ENCODE measurements at places on chromosomes 7 and 10.

DNA sequence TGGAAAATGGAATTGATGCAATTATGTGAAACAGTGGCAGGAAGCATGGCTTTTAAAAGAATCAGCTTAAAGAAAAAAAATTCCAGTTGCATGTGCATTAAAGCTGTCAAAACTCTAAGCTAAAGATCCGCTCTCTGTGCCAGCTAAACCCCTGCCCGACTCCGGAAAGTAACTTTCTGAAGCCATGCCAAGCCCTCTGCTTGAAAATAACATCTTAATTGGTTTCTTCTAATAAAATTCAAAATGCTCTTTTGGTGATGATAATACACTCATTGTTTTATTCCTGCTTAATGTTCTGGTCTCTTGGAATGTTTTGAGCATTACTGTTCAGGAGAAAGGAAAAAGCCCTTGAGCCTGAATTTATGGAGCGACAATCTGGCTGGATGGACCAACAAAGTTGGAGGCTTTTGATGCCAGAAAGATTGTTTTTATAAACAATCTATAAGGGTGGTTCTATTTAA is 11.7 kb downstream of the SEMA3C start:
- DNase-seq, result no peak

DNA sequence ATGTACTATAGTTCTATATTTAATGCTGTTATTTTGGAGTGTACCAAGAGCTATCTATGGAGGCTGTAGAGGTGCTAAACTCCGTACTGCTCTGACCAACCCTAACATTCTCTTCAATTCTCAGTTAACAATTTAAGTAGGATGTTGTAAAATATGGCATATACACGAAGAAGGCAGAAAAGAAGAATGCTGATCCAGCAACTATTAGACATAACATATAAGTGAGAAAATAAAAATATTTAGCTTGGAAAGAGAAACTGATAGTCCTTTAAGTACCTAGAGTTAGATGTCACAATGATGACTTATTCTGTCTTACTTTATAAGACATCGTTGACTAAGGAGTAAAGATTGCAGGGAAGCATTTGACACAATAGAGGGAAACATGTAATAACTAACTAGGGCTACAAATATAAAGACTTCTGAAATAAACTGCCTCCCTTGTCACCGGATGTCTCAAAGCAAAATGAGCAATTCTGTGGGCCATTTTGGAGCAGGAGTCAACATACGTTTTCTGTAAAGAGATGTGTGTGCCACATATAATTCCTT is 159.5 kb downstream of the CPEB3 start:
- no peak for DNase-seq

DNA sequence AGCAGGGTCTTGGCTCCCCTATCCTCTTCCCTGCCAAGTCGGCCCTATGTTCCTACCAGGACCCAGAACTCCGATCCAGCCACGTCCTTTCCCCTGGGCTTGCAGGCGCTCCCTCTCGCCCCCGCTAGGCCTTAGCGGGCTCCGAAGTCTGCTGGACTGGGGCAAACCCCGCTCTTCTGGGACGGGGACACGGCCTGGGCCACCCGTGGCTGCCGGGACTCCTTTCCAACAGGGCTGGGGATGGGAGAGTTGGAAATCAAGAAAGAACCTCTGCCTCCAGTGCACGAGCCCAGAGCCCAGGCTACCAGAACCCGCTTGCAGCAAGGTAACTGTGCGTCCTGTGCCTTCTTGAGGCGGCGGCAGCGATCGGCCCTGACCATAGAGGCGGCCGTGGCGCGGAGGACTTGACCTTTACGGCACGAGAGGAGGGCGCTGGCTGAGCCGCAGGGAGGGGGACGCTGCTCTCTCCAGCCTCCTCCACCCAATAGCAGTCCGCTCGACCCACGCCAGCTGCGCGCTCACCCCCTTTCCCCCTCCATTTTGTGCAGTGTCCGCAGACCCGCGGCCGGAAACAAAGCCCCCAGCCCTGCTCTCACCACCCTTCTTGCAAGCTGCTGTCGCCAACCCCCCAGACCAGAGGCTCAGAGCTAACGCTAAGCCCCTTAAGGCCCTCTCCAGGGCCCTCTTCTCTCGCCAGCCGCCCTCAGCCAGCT is 7.0 kb upstream of the HOXA11 start:
- no peak for DNase-seq

DNA sequence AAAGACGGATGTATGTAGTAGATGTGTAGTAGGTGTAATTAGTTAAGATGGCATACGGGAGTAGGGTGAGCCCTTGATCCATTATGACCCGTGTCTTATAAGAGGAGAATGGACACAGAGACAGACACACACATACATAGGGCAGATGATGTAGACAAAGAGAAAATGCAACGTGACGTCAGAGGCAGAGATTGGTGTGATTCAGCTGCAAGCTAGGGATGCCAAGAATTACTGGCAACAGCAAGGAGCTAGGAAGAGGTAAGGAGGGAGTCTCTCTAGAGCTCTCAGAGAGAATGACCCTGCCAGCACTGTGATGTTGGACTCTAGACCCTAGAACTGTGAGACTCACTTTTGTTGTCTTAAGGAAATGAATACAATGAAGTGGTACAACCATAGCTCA is 247.0 kb upstream of the HABP2 start:
- no peak for DNase-seq

- DNase-seq, result no peak
These were observed 99.2 kb upstream of the LYZL2 start for GRCh38 chr10:30728766-30729165.

GRCh38 chr7:110157631-110158362 is 933.1 kb upstream of the LRRN3 start:
- no peak for DNase-seq

DNA sequence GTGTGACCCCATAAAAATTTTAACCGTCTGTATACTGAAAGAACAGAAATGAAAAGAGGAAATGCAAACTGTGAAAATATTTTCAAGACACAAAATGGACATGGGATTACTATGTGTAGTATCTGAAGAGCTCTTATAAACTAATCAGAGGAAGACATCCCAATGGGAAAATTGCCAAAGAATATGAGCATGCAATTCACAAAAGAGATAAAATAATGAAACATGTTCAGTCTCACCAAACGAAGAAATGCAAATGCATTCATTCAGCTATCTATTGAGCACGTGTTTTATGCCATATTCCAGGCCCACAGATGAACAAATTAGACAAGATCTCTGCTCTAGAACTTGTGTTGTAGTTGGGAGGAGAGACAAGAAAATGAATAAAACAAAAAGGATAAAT is 63.2 kb downstream of the NHLRC2 start:
- DNase-seq, result no peak

DNA sequence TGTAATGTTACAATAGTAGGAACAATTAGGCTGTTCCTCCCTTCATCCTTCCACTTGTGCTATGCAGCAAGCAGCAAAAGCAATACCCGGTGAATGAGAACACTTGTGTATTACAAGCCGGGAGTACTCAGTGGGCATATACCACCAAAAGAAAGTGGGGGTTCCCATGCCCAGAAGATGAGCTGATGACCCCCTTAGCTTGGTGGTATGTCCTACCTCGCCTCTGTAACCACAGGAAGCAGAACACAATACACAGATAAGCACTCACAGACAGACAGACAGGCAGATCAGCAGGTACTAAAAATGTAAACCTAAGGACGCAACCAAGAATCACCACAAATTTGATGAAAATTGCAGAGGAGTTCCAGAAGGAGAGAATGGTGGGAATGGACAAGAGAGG is 15.5 kb upstream of the KIF20B start:
- no peak for DNase-seq
